SK-N-SH (cell line): ENCODE measurements at places on chromosomes 6 and 20. TPM values are rescaled to one million over a fixed set of nuclear protein-coding genes. Genes with fewer than 3 reads are reported as not detected.
A peak's percentile ranks its signal among the peaks of the same experiment; 100 is the strongest.

DNA sequence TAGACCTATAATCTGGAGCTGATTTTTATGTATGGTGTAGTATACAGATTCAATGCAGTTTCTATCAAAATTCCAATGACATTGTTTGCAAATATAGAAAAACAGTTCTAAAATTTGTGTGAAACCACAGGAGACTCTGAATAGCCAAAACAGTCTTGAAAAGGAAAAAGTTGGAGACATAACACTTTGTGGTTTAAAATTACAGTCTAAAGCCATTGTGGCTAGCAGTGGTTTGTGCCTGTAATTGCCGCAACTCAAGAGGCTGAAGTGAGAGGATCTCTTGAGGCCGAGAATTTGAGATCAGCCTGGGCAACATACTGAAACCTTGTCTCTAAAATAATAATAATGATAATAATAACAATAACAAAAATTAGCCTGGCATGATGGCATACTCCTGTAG is 213.7 kb downstream of the CDKAL1 start:
- DNase-seq, result no peak

GRCh38 chr6:25704001-25704400 is 50.5 kb upstream of the SLC17A4 start:
- DNase-seq, result no peak

The ACTL10 gene
- polyA plus RNA-seq, result 0.19 and 0.25 TPM in 2 replicates

DNA sequence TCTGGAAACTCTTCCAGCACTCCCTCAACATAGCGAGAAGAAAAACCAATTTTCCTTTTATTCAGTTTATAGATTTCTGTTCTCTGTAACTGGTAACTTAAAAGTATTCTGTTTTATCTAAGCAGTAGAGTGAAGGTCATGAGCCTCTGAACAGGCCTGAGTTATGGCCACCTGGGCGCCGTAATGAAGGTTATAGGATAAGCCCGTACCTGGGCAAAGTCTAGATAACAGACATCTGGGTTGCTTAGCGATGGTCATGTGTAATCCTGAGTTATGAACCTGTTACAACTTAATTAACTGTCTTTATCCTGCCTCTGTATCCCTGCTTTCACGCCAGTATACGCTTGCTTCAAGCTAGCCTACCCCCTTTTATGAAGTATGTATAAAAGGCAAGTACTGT is 13.0 kb upstream of the FAM217A start:
- no peak for DNase-seq

DNA sequence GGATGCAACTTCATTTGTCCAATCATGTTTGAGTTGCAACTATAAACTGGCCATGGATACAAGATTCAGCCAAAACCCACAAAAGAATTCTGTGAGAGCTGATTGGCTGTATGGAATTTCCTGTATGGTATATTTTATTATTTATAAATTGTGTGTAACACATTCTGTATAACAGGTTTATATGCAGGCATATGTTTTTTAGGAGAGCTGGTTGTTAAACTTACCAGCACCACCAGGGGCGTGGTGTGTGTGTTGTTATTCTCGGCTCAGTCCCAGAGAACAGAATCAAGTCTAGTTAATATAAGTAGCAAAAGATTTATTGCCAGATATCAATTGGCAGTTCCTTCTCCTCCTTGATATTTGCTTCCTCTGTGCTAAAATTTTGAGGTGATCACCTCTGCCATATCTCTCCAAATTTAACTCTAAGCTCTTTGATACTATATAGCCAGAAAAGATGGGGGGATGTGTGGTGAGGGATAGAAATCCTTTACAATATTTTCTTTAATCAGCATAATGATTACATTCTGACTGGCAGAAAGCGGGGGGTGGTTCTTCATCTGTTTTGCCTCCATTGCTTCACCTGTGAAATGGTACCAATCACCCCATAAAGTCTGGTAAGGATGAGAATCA is 22.9 kb downstream of the CNBD2 start:
- DNase-seq, result peak; percentile 49

GRCh38 chr6:125094563-125094962 is 59.0 kb upstream of the TPD52L1 start:
- DNase-seq, result no peak

- no peak for DNase-seq
Observed at GRCh38 chr6:33273129-33273923, 1.5 kb downstream of the RPS18 start.

GRCh38 chr20:25083141-25083772 is 1.3 kb upstream of the VSX1 start:
- DNase-seq, result peak; percentile 45

The THEMIS gene
- not detected in 2 replicates for polyA plus RNA-seq

The SCUBE3 gene
- 1.8 and 2.0 TPM in 2 replicates for polyA plus RNA-seq

- DNase-seq, result peak; percentile 8
Observed at GRCh38 chr20:18304618-18305017, 16.3 kb downstream of the ZNF133 start.

- DNase-seq, result no peak
Observed at GRCh38 chr6:9554323-9554722, 860.6 kb downstream of the TFAP2A start.

DNA sequence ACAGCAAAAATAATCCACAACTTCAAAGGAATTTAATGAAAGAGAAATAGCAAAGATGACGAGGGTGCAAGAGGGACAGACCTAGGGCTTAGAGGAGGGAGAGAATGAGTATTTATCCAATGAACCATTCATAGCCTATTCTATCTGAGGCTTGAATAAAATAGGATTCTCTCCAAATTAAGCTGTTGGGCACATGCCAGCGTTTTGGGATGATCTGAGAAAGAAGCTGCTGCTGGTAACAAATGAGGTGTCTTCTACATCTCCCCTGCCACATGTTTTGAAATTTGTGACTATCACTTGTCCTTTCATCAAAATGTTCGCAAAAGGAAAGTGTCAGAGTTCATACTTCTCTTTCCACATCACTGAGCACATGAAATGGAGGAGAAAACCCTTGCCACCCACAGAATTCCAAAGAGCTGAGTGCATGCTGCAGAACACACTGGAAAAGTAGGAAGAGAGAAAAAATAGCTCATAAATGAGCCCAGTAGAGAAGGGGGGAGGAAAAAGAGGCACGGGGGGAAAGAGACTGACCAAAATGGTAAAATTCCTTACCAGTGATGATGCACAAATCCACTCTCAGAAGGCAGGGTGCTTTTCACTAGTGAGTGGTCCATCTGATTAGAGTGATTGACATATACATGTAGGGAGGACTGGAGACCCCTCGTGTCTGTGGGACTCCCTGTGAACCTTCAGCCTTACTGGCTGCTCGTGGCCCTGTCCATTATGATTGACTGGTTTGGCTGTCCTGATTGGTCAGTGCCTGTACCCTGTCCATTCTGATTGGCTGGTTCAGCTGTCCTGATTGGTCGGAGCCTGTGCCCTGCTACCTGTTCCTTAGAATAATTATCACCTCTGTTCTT is 180.5 kb downstream of the OGFRL1 start:
- no peak for DNase-seq

The PDYN gene
- polyA plus RNA-seq, result not detected in 2 replicates

The THBS2 gene
- polyA plus RNA-seq, result 105 and 166 TPM in 2 replicates

DNA sequence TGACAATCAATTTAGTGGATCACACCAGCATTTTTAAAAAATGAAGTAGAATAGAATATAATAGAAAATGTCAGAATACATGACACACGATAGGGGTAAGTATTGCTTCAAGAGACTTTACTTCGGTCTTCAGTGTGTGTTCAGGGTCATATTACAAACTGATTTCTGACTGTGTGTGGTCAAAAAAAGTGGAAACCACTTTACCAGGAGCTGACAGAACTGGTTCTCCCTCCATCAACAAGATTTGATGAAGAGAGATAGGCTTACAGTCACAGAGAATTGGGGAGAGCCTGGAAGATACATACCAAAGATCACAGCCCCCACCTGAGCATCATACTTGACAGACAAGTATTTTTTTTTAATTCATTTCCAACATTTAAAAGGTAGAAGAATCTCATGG is 21.7 kb downstream of the ARMC2 start:
- DNase-seq, result no peak

DNA sequence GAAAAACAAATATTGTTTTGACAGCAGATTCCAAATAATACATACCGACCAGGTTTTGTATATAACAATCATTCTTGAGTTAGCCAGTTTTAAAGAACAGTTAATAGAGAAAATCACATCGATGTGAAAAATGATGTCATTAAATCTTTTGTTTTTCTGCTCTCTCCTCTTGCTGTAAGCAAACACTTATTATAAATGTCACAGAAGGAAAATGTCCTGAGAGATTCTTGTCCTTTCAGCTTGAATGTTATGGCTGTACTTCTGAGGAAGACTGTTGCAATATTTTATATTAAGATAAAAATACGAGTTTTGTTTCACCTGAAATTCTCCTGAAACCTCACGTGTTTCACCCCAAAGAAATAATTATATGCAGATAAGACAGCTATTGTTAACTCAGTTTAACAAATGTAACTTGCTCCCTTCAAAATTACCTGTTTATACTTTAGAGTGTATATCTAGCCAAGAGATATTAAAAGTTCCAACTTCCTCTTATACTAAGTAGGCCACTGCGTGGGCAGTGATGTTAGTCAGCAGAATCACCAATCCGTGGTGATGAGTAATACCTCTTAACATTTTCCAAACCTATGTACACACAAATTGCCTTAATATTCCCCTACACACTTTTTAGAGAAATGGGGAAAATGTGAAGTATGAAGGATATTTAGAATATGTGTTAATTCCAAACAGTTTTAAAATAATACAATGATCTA is 1111.4 kb upstream of the CITED2 start:
- DNase-seq, result no peak

The CCN2 gene
- polyA plus RNA-seq, result 486 and 709 TPM in 2 replicates

DNA sequence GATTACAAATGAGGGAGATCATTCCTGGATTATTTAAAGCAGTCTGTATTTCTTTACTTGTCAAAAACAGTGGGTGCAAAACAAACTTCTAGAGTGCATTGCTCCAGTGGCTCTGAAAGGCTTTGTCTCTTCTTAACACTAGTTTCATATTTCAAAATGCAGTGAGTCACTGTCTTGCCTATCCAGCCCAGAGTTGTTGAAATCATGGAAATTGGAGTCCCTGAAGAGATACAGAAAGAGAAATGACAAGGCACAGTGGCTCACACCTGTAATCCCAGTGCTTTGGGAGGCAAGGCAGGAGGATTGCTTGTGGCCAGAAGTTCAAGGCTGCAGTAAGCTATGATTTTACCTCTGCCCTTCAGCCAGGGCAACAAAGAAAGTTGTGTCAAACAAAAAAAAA is 11.3 kb downstream of the SLC2A12 start:
- DNase-seq, result no peak

- DNase-seq, result no peak
Observed at GRCh38 chr20:2760952-2761305, 39.5 kb downstream of the CPXM1 start.

The FOXS1 gene
- polyA plus RNA-seq, result 0.73 and 0.99 TPM in 2 replicates

- no peak for DNase-seq
Observed at GRCh38 chr6:132140189-132140588, 189.0 kb upstream of the CCN2 start.

The TAGAP gene
- polyA plus RNA-seq, result not detected in 2 replicates

The LAMA2 gene
- polyA plus RNA-seq, result 0.21 and 0.92 TPM in 2 replicates

The NFATC2 gene
- 0.13 and 0.36 TPM in 2 replicates for polyA plus RNA-seq

The LY6G6D gene
- not detected in 2 replicates for polyA plus RNA-seq

GRCh38 chr6:87257046-87257445 is 65.3 kb upstream of the SMIM8 start:
- no peak for DNase-seq

DNA sequence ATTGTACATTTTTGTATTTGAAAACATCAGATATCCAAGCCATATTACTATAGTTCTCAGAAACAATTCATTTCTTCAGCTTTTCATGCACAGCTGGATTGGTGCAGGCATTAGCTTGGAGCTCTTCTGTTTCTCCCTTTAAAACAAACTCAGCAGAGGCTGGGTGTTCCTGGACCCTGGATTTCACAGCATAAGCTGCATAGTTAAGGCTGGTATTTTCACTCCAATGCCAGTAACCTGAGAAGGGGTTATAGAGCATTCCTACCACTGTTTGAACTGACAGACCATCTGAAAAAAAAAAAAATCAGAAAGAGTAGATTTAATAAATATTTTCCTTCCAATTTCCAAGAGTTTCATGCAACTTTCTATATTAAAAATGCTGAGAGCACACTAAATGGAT is 20.1 kb upstream of the FAXC start:
- DNase-seq, result no peak

The MCCD1 gene
- polyA plus RNA-seq, result not detected in 2 replicates

The PPIL6 gene
- polyA plus RNA-seq, result 1.1 and 1.9 TPM in 2 replicates

GRCh38 chr20:39880890-39881289 is 808.1 kb downstream of the MAFB start:
- DNase-seq, result peak; percentile 8

DNA sequence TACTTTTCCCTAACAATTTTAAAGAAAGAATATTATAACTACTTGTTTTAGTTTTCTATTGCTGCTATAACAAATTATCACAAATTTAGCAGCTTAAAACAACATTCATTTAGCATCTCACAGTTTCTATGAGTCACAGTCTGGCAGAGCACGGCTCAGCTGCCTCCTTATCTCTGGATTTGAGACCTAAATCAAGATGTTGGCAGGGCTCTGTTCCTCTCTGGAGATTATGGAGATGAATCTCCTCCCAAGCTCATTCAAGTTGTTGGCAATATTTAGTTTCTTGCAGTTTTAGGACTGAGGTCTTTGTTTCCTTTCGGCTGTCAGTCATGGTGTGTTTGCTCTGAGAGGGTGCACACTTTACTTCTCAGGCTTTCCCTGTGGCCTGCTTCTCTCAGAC is 1065.8 kb upstream of the EYS start:
- DNase-seq, result no peak

The BEND3 gene
- polyA plus RNA-seq, result 0.93 and 1.0 TPM in 2 replicates

DNA sequence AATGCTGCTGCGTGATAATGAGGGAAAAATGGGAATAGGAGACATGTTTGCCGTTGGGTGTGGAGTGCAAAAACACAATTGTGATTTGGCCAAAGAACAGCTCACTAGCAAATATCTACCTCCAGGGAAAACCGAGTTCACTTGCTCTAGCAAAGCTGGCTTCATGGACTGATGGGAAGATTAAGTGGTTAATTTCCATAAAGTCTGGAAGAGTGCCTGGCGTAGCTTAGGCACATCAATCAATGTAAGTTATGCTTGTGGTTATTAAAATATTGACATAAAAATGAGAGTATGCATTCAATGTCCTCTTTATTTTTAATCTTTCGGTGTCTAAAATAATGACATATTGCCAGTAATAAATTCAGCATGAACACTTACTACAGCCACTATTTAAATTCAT is 267.5 kb downstream of the SMOC2 start:
- no peak for DNase-seq

DNA sequence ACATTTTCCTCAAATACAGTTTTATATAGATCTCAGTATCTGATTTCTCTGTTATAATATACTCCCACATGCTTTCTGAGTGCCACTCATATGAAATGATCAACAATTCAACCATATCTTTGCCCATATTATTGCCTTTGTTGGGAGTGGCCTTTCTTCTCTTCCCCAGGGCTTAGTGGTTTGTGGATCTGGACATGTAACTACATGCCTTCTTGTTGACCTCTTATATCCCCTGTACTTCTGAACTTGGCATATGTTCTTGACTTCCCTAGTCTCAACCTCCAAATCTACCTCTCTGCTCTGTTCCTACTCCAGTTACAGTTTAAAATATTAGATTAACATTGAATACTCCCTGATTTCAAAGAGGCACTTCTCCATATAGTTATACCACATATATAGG is 34.3 kb upstream of the PRIM2 start:
- DNase-seq, result no peak

- no peak for DNase-seq
Observed at GRCh38 chr6:31090973-31091364, 21.4 kb downstream of the C6orf15 start.

GRCh38 chr6:26552205-26552604 is 14.0 kb downstream of the HMGN4 start:
- no peak for DNase-seq

The TBPL1 gene
- 16.3 and 22.4 TPM in 2 replicates for polyA plus RNA-seq
